ENCODE measurements at places on chromosomes 3 and 15.
A peak's percentile ranks its signal among the peaks of the same experiment; 100 is the strongest.

- no peak for DNase-seq
Measured at GRCh38 chr3:105527535-105527934, 160.8 kb downstream of the ALCAM start.

- no peak for DNase-seq
Measured at GRCh38 chr3:55498520-55498919, 11.4 kb upstream of the WNT5A start.

DNA sequence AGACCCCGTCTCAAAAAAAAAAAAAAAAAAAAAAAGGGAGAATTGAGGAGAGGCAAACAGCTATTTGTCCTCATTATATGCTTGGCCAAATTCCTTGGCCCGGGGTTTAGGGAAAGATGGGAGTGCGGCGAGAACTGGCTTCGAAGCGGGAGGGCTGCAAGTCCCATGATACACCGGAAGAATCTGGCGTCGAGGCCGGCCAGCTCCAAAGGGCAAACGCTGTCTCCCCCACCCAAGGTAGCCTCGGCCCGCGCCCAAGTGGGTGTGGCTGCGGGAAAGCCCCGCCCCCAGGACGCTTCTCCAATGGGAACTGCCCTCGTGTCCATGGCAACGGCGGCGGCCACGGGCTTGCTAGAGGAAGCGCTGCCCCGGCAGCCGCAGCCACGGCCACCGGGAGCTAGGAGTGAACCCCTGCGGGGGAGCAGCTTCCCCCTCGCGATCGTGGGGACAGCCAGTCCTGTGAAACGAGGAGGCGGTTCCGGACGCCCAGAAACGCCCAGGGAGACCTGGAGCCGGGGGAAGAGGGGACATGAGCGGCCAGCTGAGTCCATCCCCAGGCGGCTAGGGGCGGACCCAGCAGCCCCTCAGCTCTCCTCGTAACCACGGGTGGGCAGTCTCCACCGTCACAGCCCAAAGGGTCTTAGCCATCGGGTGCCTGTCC lies at the start of gene TTLL13:
TTLL13 (plus strand) TSS at position 354 of the 661 bp plus-strand sequence. CDS start 1,075 bp downstream, outside the sequence.
- DNase-seq: peak; percentile 35

DNA sequence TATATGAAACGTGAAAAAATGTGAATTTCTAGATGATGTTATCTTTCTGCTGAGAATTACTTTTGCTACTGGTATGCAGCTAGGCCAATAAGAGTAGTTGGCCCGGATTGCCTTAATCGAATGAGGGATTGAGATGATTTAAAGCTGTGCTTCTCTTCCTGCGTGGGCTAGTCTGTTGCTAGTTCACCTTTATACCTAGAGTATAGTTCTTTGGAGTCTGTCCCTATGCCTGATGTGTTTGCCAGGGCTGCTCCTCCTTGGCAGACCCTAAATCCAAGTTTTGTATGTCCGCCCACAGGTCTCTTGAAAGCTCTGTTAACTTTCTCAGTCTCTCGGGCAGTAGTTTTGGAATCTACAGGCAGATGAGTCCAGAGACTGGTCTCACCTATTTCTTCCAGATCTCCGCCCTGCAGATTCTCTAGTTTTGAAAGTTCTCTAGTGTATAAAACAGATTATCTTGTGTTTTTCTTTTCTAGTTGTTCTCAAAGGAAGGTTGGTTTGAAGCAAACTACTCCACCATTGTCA lies 64.9 kb downstream of the MEF2A start:
- no peak for DNase-seq

- DNase-seq: no peak
Measured at GRCh38 chr15:51269496-51269895, 68.9 kb downstream of the CYP19A1 start.

DNA sequence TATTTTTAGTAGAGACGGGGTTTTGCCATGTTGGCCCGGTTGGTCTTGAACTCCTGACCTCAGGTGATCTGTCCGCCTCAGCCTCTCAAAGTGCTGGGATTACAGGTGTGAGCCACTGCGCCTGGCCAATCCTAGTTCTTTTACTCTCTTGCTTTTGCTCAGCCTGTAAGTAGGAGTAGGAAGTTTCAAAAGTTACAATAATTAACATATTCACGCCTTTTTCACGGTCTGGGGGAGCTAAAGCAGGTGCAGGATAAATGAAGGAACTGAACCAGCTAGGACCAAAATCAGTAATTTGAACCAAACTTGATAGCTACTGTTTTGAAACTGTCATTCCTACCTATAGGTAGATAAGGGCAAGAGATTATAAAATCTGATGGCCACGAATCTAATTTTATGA lies 98.5 kb downstream of the CACNA1D start:
- DNase-seq: no peak

- DNase-seq: no peak
Measured at GRCh38 chr3:146832857-146833458, 227.8 kb upstream of the PLSCR5 start.

DNA sequence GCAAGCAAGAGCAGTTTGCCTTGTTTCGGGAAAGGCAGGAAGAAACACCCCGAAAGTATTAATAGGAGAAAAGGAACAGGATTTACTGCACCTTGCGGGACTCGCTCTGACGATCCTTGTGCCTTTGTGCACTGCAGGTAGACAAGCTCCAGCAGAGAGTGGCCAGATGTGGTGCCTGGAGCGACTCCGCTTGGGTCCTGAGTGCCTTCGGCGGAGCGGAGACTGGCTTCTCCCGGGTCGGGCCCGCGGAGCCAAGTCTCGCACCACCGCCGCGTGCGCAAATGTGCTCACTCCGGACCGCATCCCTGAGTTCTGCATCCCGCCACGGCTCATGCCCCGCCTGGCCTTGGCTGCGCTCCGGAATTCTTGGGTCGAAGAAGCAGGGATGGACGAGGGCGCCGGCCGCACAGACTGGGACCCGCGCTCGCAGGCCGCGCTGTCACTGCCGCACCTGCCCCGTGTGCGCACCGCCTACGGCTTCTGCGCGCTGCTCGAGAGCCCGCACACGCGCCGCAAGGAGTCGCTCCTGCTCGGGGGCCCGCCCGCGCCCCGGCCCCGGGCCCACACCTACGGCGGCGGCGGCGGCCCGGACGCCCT lies 769 bp downstream of the C2CD4A start:
- no peak for DNase-seq

GRCh38 chr15:69086427-69087204 lies 72.1 kb downstream of the NOX5 start:
- no peak for DNase-seq

DNA sequence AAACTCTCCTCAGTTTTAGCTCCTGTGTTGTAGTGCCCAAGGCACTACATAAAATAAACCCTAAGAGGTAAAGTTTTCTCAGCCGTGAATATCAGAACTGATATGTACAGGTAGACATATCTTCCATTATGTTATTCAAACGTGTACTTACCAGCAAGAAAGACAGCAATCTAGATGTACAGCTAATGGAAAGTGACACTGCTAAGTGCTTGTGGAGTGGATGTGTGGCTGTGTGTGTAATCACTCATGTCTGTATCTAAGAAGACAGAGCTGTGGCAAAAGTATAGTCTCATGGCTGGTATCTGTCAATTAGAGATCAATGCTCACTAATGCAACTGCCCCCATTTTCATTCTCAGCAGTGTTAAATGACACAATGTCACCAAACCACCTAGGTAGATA lies 101.3 kb downstream of the FMN1 start:
- no peak for DNase-seq

GRCh38 chr3:72679540-72680198 lies 168.6 kb downstream of the SHQ1 start:
- DNase-seq: no peak

GRCh38 chr3:140249188-140249587 lies 314.2 kb downstream of the CLSTN2 start:
- no peak for DNase-seq

GRCh38 chr3:105430455-105430854 lies 63.7 kb downstream of the ALCAM start:
- DNase-seq: no peak

- DNase-seq: no peak
Measured at GRCh38 chr15:60727661-60728060, 248.7 kb upstream of the ICE2 start.

- DNase-seq: no peak
Measured at GRCh38 chr3:138947495-138948121, 591 bp downstream of the FOXL2NB start.

GRCh38 chr3:157753787-157754136 lies 250.5 kb upstream of the VEPH1 start:
- no peak for DNase-seq

- DNase-seq: no peak
Measured at GRCh38 chr3:65493371-65493882, 545.3 kb downstream of the MAGI1 start.

DNA sequence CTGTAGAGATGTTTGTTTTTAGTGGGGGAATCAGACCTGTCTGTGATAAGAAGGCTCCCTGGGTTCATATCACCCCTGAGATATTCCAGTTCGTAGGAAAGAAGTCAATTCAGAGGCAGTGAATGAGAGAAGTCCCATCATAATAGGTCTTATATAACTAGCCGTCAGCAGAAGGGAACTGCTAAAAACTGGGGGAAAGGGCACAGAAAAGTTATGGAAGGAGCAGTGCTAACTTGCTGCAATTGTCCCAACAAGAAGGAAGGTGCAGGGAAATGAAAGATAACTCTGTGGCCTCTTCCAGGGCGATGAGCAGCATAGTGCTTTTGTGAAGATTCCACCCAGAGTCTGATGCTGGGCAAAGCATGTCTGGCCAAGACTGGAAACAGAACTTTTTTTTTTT lies 9.0 kb upstream of the CA12 start:
- DNase-seq: no peak

DNA sequence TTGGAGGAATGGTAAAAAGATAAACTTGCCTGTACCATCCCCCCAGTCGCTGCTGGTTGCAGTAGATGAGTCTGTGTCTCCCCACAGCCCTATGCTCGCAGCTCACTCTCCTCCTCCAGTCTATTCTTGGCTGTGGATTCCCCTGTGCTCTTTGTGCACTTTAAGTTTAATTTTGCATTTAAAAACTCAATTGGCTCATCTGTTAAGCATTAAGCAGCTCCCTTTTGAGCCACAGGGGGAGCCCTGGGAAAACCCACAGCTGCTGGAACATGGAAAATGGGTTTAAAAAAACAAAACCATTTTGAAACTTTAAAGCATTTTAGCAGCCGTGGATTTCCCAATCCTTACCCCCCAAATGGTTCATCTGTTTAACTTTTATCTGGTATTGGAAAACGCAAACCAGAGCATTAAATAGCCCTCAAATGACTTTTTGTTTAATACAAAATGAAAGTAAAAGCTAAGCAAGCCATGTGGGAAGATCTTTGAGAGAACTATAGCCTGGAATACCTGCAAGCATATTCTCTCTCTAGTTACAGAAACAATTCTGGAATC lies 536.9 kb downstream of the ZIC1 start:
- DNase-seq: no peak

DNA sequence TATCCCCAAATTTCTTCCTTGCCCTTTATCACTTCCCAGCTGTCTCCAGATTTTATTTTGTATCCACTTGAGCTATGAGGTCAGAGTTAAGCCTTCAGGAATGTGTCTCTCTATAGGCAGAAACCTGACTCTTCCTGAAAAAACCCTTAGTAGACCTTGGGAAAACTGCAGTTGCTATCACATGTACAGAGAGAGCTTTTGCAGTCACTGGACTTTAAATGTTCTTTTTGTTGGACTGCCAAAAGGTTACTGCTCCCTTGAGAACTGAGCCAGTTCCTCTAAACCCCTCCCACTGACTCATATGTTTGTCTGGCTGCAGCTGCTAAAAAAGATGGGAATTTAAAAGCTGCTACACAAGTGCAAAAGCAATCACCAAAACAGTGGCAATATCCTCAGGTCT lies 169.1 kb upstream of the CCDC54 start:
- DNase-seq: no peak

- DNase-seq: no peak
Measured at GRCh38 chr3:71001303-71001830, 582.2 kb downstream of the FOXP1 start.

GRCh38 chr3:123757281-123757940 lies 126.7 kb downstream of the MYLK start:
- DNase-seq: no peak

GRCh38 chr3:39900462-39901002 lies 91.1 kb downstream of the MYRIP start:
- no peak for DNase-seq

- no peak for DNase-seq
Measured at GRCh38 chr3:143103652-143104051, 15.9 kb upstream of the CHST2 start.

DNA sequence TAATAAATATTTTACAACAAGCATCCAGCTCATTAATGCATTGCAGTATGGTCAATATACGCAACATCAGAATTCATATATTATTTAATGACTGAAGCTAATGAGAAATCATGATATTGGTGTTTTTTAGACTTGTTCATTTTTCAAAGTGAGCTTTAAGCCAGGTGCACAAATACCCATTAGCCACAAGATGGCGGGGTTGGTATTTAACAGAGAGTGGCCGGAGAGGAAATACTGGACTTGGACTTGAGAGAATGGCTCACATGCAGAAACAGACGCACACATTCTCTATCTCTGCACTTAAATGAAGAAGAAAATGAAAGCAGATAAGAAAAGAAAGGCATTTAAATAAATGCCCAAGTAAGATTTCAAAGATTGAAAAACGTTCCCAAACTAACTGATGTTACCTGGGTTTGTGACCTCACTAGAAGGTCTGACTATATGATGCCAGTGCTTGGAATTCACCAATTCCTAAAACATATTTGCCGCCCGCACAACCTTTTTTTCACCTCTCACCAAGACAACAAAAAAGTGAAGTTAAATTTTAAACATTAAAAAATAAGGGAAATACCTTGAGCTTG lies 21.2 kb upstream of the CRBN start:
- DNase-seq: no peak

DNA sequence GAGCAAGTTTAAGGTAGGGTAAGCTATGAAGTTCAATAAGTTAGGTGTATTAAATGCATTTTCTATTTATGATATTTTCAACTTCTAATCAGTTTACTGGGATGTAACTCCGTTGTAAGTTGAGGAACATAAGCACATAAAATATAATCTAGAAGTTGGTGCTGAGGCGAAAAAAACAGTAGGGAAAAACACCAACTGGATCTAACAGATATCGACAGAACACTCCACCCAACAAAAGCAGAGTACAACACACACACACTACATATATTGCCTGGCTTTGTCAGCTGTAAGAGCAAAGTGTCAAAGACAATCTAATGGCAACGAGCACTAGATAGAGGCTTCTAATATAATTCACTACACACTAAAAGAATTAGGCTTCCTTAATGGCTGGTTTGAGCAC lies 8.4 kb downstream of the PIK3R4 start:
- no peak for DNase-seq

DNA sequence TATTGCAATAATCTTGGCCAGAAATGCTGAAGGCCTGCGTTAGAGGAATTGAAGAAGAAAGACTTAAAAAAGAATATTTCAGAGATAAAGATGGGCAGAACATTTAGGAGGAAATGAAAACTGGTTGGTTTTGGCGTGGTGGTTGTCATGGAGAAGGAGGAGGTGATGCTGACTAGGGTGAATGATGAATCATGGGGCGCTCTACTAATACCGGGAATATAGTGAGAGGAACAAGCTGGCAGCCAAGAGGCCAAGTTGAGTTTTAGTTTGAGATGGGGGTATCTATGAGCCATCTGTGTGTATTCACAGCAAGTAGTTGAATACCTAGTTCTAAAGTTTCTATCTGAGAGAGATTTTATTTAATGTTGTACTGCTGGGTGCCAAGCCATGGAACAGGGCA lies 6.8 kb upstream of the GAP43 start:
- no peak for DNase-seq

GRCh38 chr3:15612001-15612400 lies 10.5 kb downstream of the BTD start:
- no peak for DNase-seq
